ENCODE measurements at places on chromosomes 6 and 20.

- peak; percentile 41 for DNase-seq
These were observed 44.0 kb upstream of the ZBTB24 start for GRCh38 chr6:109526905-109527628.

- DNase-seq: no peak
These were observed 7.2 kb upstream of the PARD6B start for GRCh38 chr20:50724112-50724725.

- DNase-seq: no peak
These were observed 542 bp downstream of the FGD2 start for GRCh38 chr6:37005827-37006567.

DNA sequence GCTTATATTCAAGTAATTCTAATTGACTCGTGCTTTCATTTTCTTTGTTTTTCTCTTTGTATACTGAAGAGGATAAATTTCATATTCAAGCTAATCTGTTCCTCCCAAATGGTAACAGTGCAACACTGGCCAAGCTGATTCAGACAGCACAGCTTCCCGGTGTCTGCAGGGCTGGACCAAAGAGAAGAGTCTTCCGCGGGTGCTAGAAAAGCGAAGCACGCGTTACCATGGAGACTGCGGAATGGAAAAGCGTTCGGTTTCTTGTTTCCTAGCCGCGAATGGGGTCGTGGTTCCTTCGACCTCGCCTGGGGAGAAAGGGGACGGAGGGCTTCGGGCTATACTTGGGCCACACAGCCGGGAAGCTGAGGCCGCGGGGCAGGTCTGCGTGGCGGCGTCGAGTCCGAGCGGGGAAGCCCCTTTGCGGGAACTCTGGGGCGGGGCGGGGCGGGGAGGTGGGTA, 6.2 kb upstream of the ZNF311 start:
- no peak for DNase-seq

DNA sequence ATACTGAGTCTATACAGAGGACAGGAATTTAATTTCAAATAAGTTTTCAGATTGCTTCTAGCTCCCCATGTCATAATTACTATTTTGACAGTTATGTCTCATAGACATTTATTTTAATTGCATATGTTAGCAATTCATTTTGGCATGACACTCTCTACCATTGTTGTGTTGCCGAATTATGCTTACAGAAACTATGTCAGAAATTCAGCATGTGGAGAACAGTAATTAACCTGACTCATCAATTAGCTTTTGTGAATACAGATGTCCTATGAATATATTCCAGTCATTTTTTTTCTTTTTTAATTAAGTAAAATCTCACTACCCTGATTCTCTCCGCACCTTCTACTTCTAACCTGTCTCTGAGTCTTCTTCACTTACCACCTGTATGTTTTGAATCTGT, 105.1 kb downstream of the NKAIN2 start:
- no peak for DNase-seq

- no peak for DNase-seq
These were observed 62.7 kb downstream of the SLX4IP start for GRCh38 chr20:10497791-10498190.

- DNase-seq: no peak
These were observed 3.7 kb upstream of the KAT14 start for GRCh38 chr20:18133962-18134361.

DNA sequence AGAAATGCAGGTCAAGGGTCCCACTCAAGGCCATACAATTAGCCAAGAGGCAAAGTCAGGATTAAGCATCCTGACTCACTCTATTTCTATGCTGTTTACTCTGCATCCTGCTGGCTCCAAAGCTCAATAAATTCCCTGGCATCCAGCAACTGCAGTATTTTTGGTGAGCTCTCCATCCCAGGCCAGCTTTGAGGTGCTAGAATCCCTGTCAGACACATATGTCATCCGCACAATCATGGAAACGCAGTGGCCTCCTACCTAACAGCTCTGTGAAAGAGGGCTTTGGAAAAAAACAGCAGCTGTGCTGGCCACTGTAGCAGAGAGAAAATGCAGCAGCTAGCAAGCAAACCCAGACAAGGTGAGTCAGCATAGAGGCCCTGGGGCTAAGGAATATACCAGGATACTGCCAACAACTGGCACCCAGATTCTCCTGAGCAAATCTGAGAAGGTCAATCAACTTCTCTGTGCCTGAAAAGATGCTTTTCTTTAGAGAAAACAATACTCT, 58.4 kb downstream of the ANKEF1 start:
- peak; percentile 27 for DNase-seq

DNA sequence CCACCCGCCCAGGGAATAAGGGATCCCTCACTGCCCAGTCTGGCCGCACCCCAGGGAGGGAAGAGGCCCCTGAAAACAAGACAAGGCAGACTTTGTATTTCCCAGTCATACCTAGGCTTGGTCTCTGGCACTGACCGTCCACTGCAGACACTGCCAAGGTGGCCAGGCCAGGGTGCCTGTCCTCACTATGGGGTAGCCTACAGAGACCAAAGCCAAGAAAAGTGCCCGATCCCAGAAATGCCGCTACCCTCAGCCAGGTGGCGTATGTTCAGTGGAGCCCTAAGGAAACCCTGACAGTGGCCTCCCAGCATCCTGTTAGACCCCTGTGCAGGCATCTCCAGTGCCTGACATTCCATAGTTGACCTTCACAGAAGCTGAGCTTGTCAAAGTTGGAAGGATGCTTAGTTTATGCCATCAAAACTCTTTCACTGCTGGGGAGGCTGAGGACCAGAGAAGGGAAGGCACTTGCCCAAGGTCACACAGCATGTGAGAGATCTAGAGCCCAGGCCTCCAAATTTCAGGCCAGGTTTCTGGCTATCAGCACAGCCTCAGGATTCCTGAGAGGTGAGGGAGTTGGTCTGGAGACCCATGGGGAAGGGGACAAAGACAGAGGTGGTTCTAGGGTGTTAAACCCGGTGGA, 2.5 kb downstream of the SCRT2 start:
- DNase-seq: no peak

DNA sequence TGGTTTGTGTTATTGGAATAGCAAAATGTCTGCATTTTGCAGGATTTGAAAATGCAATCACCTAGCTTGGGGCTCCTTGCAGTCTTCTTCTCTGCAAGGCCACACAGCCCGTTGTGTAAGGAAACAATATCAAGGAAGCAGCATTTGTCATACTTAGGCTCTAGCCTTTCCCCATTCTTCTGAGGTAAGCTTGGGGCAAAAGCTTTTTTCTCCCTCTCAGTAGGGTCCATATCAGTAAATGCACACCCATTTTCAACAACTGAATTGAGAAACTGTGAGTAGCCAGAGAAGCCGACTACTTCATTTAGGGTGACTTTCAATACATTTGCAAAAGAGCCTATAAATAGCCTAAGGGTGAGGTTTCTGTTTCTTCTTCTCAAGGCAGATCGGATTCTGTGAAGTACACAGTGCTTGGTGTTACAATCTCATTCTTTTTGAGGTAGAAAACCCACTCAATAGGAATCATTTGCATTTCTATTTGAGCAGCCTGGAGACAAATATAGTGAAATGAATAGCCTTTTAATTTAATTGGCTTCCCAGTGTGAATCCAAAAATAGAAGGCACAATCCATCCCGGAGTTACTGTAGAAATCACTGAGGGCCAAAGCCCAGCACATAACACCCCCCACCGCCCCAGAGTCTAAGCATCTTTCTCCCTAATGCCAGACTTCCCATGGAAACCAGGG, 61.8 kb downstream of the BTBD3 start:
- DNase-seq: no peak

All from fibroblast of skin of left quadriceps (primary cell).